ENCODE measurements at places on chromosomes 6 and 20. TPM values are rescaled to one million over a fixed set of nuclear protein-coding genes. Genes with fewer than 3 reads are reported as not detected.

GRCh38 chr6:36844232-36845170 lies 5.3 kb upstream of the CPNE5 start:
- DNase-seq = no peak

- DNase-seq = no peak
These were observed 62.1 kb downstream of the WDR27 start for GRCh38 chr6:169639653-169640278.

- DNase-seq = no peak
These were observed 429 bp downstream of the AMD1 start for GRCh38 chr6:110874880-110875547.

DNA sequence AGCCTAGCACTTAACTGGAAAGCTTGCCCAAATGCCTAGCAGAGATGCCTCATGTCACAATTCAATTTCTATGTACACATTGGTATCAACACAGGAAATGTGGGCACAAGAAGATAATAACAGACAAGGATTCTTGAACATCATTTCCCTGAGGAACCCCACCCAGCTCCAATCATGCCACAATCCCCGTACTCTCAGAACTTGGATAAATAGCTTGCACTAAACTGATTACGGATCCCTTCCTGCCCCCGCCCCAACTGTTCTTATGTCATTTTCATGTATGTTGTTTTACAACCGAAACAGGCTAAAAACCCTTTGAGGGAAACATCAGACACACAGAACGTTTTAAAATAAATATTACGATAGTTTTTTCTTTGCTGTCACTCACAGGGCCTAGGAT lies 87.1 kb downstream of the BACH2 start:
- no peak for DNase-seq

GRCh38 chr6:52498538-52499017 lies 78.3 kb downstream of the TRAM2 start:
- peak; percentile 36 for DNase-seq

GRCh38 chr6:41759106-41759904 lies 12.1 kb upstream of the PGC start:
- no peak for DNase-seq

DNA sequence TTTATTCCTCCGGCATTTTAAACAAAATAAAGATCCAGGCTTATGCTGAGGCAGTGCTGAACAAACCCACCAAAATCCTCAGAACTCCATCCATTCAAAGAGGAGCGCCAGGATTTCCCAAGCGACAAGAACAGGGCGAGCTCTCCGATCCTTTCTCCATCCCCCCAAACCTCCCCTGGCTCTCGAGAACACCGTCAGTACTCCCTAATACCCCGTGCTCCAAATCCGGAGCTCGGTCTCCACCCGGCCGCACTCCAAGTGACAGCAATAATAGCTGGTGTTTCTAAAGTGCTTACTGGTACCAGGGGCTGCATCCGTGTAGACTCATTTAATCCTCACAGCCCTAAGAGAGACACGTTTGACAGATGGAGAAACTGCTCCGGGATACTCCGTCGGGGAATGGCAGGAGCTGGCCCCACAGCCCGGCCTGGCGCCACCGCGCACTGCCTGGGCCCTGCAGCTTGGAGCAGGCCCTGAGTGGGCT lies 277.1 kb upstream of the QKI start:
- DNase-seq = no peak

DNA sequence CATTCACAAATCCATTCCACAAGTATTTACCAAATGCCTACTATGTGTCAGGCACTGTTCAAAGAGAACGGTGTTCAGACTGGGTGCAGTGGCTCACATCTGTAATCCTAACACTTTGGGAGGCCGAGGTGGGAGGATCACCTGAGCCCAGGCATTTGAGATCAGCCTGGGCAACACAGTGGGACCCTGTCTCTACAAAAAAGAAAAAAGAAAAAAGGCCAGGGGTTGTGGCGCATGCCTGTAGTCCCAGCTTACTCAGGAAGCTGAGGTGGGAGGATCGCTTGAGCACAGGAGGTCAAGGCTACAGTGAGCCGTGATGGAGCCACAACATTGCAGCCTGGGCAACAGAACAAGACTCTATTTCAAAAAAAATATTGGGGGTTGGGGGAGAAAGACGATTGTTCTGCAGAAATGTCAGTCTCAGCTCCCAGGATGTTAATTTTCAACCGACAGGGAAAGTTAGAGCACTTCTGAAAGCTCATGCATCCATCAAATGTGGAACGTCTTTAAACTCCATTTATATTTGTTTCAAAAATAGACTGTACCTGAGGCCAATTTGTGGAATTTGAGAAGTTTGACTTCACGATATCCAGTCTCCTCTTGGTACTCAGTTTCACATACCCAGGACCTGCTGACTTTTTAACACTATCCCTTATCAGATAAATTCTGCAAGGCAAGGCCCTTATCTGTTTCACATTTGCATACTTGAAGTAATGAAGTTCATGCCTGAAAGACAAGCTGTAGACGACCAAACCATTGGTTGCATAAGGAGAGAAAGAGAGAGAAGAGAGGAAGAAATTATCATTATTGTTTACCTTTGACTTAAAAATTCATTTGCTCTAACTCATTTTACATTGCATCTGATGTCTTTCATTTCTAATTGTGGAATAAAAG lies 14.8 kb upstream of the BTN3A2 start:
- DNase-seq = no peak

DNA sequence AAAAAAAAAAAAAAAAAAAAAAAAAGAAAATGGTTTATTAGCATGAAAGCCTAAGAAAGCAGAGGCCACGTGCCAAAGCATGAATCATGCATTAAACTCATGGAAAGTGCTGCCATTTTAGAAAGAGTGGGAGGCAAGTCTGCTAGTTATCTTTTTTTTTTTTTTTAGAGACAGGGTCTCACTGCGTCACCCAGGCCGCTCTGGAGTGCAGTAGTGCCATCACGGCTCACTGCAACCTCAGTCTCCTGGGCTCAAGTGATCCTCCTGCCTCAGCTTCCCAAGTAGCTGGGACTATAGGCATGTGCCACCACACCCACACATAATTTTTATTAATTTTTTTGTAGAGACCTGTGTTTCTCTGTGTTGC lies 5.2 kb downstream of the VWA7 start:
- DNase-seq = no peak

DNA sequence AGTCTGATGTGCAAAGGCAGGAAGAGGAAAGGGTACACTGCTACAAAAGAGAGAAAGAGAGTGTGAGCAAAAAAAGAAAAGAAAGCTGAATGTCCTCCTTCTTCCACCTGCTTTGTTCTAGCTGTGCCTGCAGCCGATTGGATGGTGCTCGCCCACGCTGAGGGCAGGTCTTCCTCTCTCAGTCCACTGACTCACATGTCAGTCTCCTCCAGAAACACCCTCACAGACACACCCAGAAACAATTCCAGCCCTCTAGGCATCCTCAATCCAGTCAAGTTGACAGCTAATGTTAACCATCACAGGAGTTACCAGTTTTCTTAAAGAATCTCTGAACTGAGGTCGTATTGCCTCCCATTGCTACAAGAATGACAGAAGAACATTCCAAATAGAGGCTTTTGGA lies 411.9 kb upstream of the SASH1 start:
- DNase-seq = no peak

- DNase-seq = no peak
These were observed 103.3 kb upstream of the DST start for GRCh38 chr6:56745971-56746370.

DNA sequence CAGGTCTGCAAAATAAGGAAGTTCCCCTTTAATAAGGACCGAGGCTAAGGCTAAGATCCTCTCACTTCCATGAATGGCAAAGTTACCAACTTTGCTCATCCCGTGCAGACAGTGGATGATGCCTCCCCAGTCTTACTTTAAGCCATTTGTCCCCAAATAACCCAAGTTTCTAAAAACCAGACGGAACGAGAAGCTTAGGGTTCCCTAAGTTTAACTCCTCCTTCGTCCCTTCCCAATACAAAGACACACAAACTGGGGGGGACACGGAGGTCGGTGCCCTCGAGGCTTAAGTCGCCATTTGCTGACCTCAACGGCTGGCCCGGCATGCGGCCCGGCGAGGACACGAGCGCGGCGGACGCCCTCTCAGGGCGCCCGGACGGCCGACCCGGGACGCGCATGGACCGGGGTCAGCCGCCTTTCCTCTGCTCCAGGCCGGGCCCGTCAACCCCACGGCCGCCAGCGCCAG lies 527 bp downstream of the FBXO30 start:
- peak; percentile 66 for DNase-seq

DNA sequence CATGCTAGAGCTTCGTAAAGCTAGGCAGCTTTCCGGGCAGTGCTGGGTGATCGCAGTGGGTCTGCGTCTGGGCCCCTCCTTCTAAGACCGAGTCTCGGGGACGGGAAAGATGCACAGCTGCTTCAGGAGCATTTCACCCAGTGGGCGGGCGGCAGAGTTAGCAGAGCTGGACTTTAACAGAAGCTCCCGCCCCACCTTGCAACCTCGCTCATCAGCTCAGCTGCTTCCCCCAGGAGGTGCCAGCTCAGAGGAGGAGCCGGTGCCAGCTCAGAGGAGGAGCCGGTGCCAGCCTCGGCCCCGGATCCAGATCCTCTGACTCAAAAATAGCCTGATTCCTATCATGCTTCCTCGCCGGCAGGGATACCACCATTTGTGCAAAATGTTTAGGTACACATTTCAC lies 94.5 kb upstream of the RPS6KA2 start:
- peak; percentile 9 for DNase-seq

DNA sequence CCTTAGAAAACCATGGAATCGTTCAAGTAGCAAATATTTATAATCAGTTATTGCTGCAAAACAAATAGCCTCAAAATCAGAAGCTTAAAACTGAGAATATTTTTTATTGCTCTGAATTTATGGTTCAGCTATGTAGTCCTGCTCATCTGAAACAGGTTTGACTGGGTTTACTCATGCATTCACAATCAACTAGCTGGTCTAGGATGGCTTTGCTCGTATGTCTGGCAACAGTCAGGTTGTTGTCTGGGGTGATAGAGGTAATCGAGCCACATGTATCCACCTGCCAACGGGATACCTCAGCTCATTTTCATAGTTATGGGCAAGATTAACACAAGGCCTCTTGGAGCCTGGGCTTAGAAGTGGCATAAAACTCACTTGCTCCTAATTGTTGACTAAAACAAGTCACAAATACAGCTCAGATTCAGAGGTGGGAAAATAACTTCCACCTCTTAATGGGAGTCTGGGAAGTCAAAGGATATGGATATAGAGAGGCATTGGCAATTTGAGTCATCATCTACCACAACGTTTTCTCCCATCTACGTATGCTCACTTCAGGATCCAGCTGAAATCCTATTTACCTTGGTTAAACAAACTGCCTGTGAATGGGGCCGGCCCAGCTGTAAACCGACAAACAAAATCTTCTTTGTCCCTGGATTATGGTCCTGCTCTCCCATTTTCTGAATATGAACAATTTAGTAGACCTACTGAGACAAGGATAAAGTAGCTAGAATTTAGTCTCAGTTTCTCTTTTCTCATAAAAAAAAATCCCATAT lies 54.5 kb upstream of the TENT5A start:
- DNase-seq = no peak

GRCh38 chr6:21395121-21395520 lies 198.4 kb upstream of the SOX4 start:
- DNase-seq = no peak

GRCh38 chr20:38894091-38894847 lies 31.9 kb upstream of the FAM83D start:
- peak; percentile 43 for DNase-seq

- DNase-seq = no peak
These were observed 16.1 kb upstream of the PBOV1 start for GRCh38 chr6:138234363-138234762.

DNA sequence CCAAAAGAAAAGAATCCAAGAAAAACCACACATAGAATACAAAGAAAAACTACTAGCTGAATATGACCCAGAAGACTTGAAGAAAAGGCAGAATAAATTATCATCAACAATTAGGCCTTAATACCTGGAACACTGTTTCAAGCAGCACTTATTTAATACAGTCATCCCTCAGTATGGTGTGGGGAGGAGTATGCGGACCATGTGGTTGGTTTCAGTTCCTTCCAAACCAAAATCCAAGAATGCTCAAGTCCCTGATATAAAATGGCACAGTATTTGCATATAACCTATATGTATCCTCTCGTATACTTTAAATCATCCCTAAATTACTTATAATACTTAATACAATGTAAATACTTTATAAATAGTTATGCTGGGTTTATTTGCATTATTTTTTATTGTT lies 16.1 kb downstream of the CDK19 start:
- no peak for DNase-seq

GRCh38 chr6:44563397-44563796 lies 175.9 kb downstream of the CDC5L start:
- DNase-seq = peak; percentile 50

WFDC2 gene
- not detected for total RNA-seq

RAET1L gene
- not detected for total RNA-seq

ULBP3 gene
- 8.5 TPM for total RNA-seq

SLC13A3 gene
- total RNA-seq = 0.59 TPM

DEFB124 gene
- total RNA-seq = not detected

DHX35 gene
- 10.5 TPM for total RNA-seq

EYS gene
- total RNA-seq = not detected

CD93 gene
- total RNA-seq = not detected

SLC16A10 gene
- 1.9 TPM for total RNA-seq

EDN3 gene
- not detected for total RNA-seq

ANKRD66 gene
- not detected for total RNA-seq

DLL1 gene
- 71.8 TPM for total RNA-seq

All from myocyte (in vitro differentiated cells).